Activated CD4-positive, alpha-beta T cell treated with anti-CD3 and anti-CD28 coated beads, Interleukin-2, Interleukin-4, amounts not matched to agents 100 ng/mL and 50 ng/mL, durations not matched to agents 16 hours and 8 hours (primary cell): ENCODE measurements at places on chromosomes 12 and 14.

DNA sequence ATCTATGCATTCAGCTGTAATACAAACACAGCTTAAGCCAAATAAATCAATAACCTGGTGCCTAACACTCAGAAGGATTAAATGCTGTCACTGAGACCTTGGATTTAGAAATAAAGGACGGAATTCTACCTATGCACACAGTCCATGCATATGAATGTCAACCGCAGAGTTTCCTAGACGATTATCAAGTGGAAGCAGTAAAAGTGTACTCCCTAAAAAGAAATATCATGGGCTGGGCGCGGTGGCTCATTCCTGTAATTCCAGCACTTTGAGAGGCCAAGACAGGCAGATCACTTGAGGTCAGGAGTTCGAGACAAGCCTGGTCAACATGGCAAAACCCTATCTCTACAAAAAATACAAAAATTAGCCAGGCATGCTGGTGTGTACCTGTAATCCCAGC is 188.2 kb upstream of the DYRK2 start:
- no peak for DNase-seq

GRCh38 chr14:54617467-54617866 is 50.5 kb downstream of the SAMD4A start:
- peak; percentile 59 for DNase-seq

GRCh38 chr12:108980831-108981618 is 39.8 kb downstream of the SVOP start:
- no peak for DNase-seq

DNA sequence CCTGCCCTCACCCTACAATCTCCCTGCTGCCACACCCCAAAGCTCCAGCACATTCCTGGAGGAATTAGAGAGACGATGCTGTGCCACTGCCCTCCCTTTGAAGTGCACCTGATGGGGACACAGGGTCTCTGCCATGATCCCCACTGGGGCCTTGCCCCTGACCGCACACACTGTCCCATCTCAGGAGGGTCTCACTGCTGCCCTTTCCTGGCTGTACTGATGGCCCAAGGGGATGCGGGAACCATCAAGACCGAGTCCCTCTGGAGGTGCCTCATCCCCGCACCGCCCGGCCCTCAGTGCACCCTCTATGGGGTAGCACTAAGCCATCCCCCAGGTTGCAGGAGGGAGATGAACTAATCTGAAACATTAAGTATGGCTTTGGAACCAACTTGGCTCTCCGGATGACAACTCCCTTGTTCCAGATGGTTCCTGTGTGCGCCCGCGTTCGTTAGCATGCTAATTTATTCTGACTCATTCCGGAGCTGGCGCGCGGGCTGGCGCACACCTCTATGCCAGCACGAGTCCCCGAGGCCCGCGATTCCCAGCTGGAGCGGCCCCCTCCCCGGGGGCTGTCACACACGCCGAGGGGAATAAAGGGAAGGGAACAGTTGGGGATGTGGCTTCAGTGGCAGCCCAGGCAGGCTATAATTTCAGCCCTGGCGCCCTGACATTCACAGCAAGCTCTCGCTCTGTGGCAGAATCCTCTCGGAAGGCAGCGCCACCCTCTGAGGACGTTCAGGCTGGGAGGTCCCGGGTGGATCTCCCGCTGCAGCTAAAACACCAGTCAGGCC is 34.2 kb upstream of the C14orf180 start:
- no peak for DNase-seq

DNA sequence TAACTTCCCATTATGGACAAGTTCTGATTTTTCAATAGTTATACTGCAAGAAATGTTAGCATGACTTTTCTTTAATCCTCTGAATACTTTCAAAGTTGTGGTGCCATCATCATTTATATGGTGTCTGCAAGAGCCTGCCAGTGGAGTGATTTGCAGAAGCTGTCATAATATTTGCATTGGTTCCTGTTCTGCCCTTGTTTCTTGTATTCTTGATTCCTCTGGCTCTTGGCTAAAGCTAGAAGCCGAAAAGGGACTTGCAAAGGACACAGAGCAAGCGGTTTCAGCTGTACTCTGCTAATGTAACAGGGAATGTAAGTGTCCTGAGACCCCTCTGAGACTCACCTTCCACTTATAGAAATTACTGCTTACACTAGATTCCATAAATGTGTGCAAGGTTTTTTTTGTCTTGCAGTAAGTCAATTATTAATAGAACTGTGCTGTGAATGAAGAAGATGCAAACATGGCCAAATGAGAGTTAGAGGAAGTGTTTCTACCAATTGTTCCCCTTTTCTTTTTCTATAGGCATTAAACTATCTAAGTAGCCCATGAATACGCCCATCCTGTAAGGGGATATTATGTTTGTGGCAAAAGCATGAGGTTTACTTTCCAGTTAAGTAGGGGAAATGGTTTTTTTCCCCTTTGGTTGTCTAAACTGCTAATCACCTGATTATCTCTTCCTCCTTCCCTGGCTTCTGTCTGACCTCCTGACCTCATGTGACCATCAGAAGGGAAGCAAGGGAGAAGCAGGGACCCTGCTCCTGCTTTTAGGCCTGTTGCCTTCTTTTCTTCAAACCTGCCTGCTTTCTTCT is 5.3 kb downstream of the DYRK4 start:
- no peak for DNase-seq

- DNase-seq: no peak
Observed at GRCh38 chr12:49369411-49370145, 2.3 kb downstream of the SPATS2 start.
